ENCODE measurements at places on chromosomes 1 and 21. TPM values are rescaled to one million over a fixed set of nuclear protein-coding genes. Genes with fewer than 3 reads are reported as not detected.

The AVPR1B gene
- total RNA-seq, result not detected

The PLPPR5 gene
- total RNA-seq, result not detected

The SPATA21 gene
- not detected for total RNA-seq

The RGS16 gene
- 0.87 TPM for total RNA-seq

The ASTN1 gene
- under 0.01 TPM for total RNA-seq

The LMO4 gene
- total RNA-seq, result 26.0 TPM

The EMC1 gene
- total RNA-seq, result 73.9 TPM

The NTRK1 gene
- total RNA-seq, result not detected

The SELL gene
- total RNA-seq, result 0.79 TPM

The CPLANE2 gene
- 12.4 TPM for total RNA-seq

The PDPN gene
- 0.06 TPM for total RNA-seq

The SGIP1 gene
- total RNA-seq, result 61.1 TPM

The RASSF5 gene
- total RNA-seq, result 1.3 TPM

The ABCA4 gene
- 0.53 TPM for total RNA-seq

The RAB13 gene
- 101 TPM for total RNA-seq

The GSTM5 gene
- total RNA-seq, result 2.0 TPM

The C1orf94 gene
- total RNA-seq, result 0.06 TPM

The C1orf56 gene
- total RNA-seq, result 1.2 TPM

The NBPF4 gene
- not detected for total RNA-seq

The TCEA3 gene
- 14.0 TPM for total RNA-seq

The OR2T33 gene
- total RNA-seq, result not detected

The SPATA1 gene
- total RNA-seq, result 0.92 TPM

The NUAK2 gene
- total RNA-seq, result 2.5 TPM

The HSD3B1 gene
- total RNA-seq, result not detected

The HAX1 gene
- total RNA-seq, result 102 TPM

The VHLL gene
- total RNA-seq, result not detected

The HAO2 gene
- not detected for total RNA-seq

The BCL10 gene
- 21.7 TPM for total RNA-seq

The ADAMTSL4 gene
- total RNA-seq, result 6.3 TPM

The CALML6 gene
- total RNA-seq, result 0.40 TPM

The PRAMEF11 gene
- total RNA-seq, result not detected

The LDLRAD1 gene
- total RNA-seq, result not detected

The KLF17 gene
- 0.26 TPM for total RNA-seq

The INAVA gene
- not detected for total RNA-seq

The KIFAP3 gene
- total RNA-seq, result 36.3 TPM

The JAM2 gene
- 0.93 TPM for total RNA-seq
